ENCODE measurements at places on chromosomes 11 and 22.

- DNase-seq: no peak
These were observed 36.6 kb downstream of the RASSF10 start for GRCh38 chr11:13045734-13046133.

- no peak for DNase-seq
These were observed 5.9 kb downstream of the RPS6KA4 start for GRCh38 chr11:64364911-64365310.

DNA sequence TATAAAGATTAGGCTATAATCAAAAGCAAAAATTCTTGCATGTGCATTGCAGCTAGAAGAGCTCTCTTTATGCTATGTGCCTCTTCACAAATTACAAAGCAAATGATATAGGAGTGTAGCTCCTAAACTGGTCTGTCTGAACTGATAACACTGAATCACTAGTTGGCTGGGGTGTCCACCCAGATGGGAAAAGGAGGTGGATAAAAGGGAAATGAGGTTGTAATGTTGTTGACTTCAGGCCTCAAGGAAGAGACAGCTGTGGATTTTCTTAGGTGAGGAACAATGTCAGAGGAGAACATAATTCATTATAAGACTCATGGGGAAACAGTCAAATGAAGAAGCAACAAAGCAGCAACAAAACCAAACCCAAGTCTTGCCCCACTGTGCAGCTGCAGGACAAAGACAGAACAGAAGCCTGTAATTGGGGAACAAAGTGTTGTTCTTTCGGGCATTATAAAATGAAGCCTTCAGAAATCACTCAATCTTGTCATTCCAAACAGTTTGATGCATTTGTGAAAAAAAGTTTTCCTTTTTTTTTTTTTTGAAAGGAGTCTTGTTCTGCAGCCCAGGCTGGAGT lies 130.1 kb upstream of the DDI1 start:
- DNase-seq: no peak

DNA sequence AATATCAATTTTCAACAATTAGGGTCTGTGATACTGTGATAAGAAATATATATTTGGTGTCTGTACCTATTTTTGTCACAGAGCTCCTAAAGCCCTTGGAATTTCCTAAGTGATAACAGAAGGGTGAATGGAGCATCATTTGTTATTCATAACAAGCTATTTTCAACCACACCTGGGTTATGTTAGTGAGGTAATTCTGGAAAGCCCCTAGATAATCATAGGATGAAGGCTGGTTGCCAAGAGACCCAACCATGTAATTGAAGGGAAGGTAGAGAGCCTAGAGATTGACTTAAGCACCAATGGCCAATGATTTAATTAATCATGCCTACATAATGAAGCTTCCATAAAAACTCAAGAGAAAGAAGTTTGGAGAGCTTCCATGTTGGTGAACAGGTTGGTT lies 109.4 kb downstream of the KIF18A start:
- no peak for DNase-seq

GRCh38 chr11:10878408-10879214 lies 20.8 kb upstream of the ZBED5 start:
- DNase-seq: no peak

DNA sequence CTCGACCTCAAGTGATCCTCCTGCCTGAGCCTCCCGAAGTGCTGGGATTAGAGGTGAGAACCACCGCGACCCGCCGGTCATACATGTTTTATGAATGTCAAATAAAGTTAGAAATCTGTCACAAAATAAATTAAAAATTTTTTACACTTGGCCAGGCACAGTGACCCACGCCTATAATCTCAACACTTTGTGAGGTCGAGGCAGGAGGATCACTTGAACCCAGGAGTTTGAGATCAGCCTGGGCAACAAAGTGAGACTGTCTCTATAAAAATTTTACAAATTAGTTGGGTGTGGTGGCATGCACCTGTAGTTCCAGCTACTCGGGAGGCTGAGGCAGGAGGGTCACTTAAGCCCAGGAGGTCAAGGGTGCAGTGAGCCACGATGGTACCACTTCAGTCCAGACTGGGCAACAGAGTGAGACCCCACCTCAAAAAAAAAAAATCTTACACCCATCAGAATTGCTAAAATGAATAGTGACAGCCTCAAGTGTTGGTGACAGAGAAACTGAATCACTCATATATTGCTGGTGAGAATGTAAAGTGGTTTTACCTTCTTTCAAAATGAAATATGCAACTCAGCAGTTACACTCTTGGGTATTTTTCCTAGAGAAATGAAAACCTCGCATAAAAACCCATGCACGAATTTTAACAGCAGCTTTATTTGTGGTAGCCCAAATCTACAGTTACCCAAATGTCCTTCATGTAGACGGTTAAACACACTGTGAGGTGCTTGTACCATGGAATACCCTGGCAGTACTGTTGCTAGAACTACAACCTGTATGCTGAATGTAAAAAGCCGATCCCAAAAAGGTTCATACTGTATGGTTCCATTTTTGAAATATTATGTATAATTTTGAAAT lies 55.4 kb downstream of the MED15 start:
- DNase-seq: no peak

DNA sequence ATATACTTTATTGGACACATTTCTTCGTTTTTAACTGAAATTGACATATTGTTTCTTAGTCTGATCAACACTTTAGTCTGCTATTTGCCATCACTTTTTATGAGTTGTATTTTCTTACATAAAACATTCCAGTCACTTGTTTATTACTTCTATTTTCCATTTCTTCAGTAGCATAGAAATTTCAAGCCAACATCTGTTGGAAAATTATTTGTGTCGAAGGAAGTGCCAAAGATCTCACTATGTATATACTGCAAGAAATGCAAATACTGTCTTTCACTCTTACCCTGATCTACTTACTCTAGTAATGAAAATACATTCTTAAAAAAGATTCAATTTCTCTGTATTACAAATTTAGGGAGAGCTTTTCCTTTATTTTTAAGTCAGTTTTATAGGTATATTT lies 105.9 kb downstream of the SLC17A6 start:
- no peak for DNase-seq

- peak; percentile 60 for DNase-seq
These were observed 21.9 kb upstream of the SCN2B start for GRCh38 chr11:118198370-118198769.

DNA sequence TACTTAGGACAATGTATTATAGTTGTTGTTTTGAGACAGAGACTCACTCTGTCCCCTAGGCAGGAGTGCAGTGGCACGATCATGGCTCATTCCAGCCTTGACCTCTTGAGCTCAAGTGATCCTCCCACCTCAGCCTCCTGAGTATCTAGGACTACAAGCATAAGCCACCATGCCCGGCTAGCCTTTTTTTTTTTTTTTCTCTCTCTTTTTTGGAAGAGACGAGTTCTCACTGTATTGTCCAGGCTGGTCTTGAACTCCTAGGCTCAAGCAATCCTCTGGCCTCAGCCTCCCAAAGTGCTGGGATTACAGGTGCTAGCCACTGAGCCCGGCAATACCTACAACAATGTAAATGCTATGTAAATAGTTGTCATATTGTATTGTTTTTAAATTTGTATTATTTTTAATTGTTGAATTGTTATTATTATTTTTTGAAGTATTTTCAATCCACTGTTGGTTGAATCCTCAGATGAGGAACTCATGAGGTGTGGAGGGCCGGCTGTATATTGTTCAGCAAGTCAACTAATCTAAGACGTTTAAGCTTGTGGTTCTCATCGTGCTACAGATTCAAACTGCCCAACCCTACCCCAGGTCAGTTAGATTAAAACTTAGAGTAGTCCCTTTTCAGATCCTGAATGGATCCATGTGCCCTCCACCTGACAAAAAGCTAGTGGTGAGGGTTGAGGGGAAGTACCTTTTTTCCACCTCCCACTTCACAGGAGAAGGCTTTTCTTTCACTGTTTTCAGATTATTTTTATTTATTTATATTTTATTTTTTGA lies 11.9 kb upstream of the ZNF280A start:
- no peak for DNase-seq

- DNase-seq: no peak
These were observed 193.6 kb downstream of the CWF19L2 start for GRCh38 chr11:107263844-107264563.

- no peak for DNase-seq
These were observed 11.7 kb upstream of the CSTF3 start for GRCh38 chr11:33172996-33173395.

DNA sequence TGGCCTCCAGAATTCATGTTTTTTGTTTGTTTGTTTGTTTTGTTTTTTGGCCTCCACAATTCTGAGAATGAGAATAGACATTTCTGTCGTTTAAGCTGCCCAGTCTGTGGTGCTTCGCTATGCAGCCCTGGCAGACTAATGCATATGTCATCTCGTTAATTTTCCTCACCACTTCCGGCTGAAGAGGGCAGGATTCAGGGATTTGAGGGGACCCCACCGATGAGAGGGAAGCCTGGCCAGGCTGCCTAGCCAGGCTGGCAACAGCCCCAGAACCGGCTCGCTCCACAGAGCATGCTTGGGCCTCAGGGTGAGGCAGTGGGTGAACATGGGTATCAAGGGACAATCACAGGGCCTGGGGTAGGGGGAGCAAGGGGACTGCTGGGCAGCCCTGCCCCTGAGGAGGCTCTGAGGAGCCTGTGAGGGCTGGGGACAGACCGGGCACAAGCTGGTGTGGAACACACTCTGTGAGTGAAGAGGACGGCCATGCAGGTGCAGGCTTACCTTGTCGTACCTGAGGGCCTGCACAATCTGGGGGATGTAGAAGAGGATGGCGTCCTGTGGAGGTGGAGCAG lies 47.8 kb upstream of the SERPIND1 start:
- DNase-seq: no peak

DNA sequence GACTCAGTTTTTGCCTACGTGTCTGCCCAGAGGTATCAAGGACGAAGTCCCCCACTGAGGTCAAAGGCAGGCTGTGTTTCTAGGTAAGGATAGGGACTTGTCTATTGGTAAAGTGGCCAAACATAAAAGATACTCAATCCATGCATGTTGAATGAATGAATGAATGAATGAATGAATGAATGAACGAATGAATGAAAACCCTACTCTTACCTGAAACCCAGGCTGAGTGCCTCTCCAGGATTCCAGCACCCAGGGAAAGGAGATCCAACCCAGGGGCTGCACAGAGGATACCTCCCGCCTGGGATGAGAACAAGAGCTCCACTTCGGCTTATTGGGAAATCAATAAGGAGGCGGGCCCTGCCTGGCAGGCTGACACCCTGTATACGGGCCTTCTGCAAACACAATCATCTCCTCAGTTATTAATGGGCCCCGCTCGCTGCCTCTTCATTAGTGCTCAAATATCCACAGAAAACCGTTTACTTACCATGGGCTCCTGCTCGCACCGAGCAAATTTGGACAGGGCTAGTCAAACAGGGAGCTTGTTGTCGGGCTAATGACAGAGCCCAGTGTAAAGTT lies 177.4 kb downstream of the BUD13 start:
- DNase-seq: no peak

DNA sequence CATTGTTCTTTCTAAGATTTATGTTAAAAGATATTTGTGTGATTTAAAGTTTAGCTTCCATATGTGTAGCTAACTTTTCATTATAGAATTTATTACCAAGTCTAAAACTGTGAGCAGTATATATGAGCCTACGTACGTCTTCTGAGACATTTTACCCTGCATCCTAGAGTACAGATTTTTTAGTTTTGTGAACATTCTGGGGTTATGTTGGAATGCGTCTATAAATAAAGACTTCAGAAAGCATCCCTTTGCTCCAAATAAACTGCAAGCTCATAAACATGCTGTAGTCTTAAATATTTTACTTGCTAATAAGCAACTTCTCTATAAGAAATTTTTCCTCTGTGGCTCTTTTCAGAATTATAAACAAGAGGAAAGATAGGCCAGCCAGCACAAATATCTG lies 236.5 kb downstream of the DDX10 start:
- no peak for DNase-seq

DNA sequence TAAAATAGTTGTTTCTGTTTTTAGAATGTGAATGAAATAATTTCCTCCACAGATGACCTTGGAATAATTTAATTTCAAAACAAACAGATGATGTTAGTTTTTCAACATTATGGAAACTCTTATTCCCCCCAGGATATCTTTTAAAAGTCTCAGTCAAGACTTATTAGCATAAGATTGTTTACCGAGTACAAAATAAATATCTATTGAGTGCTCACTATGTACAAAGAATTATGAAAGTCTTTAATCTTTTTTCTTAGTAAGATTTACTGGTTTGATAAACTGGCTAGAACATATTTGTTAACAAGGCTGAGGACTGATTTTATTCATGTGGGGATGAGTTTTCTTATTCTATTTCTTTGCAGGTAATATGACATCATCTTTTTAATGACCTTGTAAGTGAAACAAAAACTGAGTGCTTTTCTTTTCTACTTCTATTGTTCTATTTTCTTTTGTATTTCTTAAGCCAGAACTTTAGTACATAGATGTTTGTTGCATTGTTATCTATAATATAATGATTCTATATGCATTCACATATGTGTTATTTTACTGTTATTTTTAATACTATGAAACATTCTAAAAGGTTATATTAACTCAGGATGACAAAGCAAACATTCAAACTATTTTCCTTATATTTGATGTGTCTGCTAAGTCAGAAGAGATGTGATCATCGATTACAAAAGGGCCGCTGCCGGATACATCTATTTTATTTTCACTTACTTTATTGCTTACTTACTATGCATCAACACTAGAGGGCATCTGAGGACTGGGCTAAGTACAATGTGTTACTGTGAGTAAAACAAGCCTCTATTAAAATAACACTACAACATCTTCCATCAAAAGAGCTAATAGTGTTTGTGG lies 111.0 kb upstream of the ARHGAP42 start:
- peak; percentile 28 for DNase-seq

DNA sequence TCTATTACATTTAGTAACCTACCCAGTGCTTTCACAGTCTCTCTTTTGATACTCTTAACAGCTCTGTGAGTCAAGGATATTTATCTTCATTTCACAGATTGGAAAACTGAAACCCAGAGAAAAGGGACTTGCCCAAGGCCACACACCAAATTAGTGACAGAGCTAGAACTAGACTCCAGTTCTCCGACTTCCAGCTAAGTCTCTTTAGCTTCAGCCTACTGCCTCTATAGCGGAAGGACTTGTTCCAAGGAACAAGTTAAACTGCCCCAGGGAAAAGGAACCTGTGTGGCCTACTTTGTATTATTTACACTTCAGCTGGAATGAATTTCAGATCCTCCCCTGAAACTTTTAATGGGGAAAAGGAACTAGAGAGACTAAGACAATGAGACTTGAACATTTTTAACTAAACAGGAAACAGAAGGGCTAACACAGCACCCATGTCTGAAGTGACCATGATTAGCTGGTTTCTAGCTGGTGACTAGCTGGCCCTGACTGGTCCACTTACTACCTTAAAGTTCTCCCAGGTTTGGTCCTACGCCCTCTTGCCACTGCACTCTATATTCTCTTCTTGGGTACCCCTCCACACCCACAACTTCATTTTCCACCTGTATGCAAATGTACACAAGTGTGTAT lies 1.3 kb downstream of the LRRC51 start:
- DNase-seq: no peak
